ENCODE measurements at places on chromosomes 1 and 21.

- DNase-seq, result no peak
These were observed 15.3 kb upstream of the RGS8 start for GRCh38 chr1:182699393-182700350.

GRCh38 chr1:109270623-109271317 is 12.2 kb downstream of the PSRC1 start:
- DNase-seq, result no peak

GRCh38 chr1:174753131-174753530 is 246.6 kb upstream of the CACYBP start:
- no peak for DNase-seq

DNA sequence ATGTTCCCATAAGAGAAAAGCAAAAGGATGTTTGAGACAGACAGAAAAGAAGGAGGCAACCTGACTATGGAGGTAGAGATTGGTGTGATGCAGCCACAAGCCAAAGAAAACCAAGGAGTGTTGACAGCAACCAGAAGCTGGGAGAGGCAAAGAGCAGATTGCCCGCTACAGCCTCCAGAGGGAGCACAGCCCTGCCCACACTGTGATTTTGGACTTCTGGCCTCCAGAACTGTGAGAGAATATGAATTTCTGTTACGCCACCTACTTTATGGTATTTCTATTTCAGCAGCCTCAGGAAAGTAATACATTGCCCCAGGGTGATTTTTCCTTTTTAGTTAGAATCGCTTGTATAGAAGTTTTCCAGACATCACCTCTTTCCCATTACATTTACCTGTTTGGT is 28.4 kb downstream of the SLAMF6 start:
- DNase-seq, result no peak

DNA sequence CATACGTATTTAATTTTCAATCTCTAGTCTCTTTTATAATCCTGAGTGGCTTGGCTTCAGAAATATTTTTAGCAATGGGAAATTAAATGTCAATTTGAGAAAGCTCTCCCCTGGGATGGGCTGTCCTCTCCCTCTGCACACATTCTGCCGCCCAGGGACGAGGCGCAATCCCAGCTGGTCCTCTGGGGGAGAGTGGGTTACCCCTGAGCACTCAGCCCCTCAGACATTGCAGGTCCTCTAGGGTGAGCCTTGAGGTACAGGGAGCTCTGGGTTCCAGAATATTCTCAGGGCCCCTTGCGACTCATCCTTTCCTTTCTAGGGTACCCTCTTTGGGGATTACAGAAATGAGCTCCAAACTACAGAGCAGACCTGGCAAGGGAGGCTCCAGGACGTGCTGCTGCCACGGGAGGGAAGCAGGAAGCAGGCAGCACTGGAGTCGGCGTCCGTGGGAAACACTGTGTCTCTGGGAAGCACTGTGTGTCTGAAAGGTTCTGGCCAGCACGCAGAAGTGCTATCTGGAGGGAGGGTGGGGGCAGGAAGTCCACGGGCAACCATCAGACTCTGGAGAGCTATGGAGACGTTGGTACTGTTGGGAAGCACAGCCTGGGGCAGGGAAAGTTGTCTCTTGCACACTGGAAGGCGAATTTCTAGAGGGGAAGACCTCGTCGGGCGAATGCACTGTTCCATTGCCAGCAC is 343.3 kb upstream of the VAMP3 start:
- peak; percentile 9 for DNase-seq

GRCh38 chr1:236391008-236391407 is 3.1 kb upstream of the EDARADD start:
- no peak for DNase-seq

DNA sequence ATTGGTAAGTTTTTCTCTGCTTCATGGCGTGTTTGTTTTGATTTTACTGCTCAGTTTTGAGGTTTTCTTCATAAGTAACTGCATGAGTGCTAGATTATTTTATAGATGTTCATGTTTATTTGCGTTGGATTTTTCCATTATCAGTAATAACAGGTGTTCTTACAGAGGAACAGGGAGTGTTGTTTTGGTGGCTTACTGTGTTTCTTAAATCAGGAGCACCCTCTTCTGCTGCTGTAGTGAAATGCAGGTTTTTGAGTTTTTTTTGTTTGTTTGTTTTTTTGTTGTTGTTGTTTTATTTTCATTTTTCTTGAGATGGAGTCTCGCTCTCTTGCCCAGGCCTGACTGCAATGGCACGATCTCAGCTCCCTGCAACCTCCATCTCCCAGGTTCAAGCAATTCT is 32.6 kb downstream of the CTBS start:
- DNase-seq, result no peak

DNA sequence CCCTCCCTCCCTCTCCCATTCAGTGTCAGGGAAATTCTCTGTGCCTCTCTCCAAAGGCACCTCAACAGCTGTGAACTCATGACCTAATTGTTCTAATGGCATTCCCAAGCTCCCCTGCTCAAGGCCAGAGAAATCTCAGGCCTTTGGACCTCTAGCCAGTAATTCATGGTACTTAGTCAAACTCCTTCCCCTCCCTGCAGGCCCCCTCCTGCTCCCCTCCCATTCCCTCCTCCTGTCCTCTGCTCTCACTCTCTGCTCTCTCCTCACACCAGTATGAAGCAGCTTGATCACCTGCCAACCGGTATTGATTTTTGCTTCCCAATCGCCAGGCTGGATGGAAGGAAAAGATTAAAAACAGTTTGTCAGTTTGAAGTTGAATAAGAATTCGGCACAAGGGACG is 370.5 kb upstream of the PBX1 start:
- no peak for DNase-seq

DNA sequence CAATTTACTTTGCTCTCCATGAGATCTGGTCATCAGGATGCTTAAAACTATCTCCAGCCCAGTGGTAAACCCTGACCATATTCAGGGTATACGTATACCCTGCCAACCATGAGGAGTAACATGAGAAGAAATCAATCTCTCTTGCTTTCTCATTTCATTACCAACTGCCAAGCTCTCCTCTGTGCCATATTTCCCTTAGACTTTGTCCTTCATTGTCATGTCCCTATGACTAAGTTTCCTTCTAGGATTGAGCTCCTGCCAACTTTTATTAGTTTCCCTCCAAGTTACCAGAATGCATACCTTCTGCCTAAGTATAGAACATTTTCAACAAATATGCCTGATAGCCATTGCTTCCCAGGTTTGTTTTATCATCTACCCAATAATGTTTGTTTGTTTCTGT is 1113.9 kb upstream of the B3GALT2 start:
- DNase-seq, result no peak

DNA sequence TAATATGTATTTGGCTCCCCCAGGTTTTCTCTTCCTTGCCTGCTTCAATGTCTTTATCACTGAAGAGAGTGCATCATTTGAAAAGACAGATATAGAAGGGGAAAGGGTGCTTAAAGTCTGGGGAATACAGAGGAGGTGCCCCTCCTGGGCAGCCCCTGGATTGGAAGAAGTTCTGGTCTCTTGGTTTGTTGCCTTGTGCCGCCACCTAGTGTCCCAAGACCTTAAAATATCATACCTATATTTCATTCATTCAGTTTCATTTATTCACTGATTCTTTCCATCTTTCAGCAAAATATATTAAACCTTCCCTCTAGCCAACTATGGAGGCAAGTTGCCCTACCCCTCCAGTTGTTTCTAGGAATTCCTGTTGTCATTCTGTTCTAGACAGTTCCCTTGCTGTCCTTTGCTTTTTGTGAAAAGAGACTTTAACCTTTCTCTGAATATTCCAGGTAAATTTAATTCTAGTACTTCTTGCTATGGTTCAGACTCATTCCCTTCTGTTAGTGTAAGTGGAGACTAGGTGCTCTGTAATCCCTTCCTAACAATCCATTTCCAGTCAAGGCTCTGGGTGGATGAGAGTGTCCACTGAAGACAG is 56.1 kb downstream of the MEF2D start:
- DNase-seq, result peak; percentile 24

GRCh38 chr1:65889441-65889840 is 96.7 kb downstream of the PDE4B start:
- no peak for DNase-seq

GRCh38 chr1:6459850-6460265 is 6.1 kb downstream of the TNFRSF25 start:
- no peak for DNase-seq

DNA sequence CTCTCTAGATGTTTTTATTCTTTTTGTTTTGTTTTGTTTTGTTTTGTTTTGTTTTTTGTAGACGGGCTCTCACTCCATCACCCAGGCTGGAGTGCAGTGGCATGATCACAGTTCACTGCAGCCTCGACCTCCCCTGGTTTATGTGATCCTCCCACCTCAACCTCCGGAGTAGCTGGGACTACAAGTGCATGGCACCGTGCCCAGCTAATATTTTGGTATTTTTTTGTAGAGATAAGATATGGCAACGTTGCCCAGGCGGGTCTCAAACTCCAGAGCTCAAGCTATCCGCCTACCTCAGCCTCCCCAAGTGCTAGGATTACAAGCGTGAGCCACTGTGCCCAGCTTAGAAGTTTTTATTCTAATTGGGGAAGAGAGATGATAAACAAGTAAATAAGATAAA is 13.3 kb upstream of the TP53BP2 start:
- DNase-seq, result no peak

- DNase-seq, result no peak
These were observed 152.8 kb downstream of the FOXD2 start for GRCh38 chr1:47590523-47591225.

DNA sequence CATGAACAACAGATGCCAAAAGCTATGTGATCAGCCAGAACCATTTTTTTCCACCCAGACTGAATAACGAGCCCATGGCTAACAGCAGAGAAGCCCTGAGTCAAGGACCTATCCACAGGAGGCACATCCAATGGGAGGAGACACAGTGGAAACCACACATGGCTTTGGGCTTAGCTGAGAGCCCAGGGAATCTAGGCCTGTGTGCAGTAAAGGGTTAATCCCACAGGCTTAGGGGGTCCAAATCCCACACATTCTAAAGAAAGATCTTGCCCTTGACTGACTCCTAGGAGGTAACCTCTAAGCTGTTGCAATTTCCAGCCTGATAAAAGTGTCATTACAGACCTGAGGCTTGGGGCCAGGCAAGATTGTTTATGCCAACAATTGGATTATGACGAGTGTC is 194.5 kb downstream of the DSCAM start:
- DNase-seq, result no peak

DNA sequence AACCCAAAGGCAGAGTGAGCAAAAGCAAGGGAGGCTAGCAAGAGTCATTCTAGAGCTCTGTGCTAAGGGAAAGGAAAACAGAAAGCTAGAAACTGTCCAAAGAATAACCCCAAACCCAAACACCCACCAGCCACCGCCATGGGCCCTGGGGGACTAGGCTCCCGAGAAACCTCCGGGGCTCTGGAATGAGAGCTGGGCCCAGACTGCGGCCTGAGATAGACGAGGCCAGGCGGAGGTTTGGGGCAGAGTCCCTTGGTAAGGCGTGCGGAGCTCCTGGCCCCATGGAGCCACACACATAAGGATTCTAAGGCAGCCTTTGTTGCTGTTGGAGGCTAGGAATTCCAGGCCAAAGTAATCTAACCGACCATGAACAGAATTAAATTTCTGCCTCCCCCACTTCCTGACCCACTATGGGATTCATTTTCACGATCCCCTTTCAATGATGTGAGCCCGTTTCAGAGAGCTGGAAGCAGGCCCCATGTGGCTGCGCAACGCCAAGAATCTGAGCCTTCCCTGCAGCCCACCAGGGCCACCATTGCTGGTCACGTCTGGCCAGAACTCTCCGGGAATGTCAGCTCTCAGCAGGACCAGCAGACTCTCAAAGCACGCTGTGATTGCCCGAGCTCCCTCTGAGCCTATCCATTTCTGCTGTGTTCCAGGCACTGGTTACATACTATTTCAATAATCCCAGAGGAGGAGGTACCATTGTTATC is 145.0 kb downstream of the TRABD2B start:
- no peak for DNase-seq

DNA sequence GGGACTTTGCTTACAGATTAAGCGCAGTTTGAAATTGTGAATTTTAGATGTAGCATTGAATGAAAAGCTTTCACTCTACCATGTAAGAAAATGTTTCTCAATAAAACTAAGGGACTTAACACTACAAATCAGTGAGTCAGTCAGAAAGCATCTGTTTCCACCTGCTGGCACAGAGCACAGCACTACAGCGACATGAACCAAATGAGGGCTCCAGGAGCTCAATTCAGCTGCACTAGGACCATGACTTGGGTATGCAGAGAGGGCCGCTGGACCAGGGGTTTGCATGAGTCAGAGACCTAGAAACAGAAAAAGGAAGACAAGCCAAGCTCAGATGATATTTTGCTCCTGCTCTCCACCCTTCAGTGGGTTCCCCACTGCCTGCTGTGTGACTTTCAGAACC is 5.2 kb downstream of the SUSD4 start:
- DNase-seq, result no peak

DNA sequence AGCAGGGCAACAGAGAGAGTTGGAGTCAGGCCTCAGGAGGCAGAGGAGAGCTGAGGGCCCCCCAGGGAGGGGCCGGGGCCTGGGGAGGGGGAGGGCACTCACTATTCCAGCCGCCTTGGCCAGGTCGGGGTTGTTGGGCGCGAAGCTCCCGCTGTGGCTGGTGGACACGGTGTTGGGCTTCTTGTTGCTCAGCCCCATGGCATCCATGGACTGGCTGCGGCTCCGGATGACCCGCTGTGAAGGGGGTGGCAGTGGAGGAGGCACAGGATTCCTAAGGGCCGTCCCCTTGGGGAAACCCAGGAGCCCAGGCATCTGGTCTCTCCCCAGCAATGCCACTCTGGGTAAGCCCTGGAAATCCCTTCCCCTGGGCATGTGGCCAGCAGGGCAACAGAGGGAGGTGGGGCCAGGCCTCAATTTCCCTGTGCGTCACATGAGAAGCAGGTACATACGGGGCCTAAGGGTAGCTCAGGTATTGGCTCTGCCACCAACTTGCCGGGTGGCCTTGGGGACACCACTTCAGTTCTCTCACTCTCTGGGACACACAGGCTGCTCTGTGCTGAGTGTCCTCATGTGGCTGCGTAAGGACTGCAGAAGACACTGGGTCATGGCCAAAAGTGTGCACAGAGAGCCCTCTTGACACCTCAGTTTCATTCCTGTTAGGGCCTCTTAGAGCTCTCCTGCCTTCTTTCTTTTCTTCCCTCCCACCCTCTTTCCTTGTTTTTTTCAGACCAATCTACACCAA is 63.0 kb downstream of the RAP1GAP start:
- DNase-seq, result no peak

- peak; percentile 25 for DNase-seq
These were observed 497.4 kb downstream of the DISC1 start for GRCh38 chr1:232123775-232124659.

DNA sequence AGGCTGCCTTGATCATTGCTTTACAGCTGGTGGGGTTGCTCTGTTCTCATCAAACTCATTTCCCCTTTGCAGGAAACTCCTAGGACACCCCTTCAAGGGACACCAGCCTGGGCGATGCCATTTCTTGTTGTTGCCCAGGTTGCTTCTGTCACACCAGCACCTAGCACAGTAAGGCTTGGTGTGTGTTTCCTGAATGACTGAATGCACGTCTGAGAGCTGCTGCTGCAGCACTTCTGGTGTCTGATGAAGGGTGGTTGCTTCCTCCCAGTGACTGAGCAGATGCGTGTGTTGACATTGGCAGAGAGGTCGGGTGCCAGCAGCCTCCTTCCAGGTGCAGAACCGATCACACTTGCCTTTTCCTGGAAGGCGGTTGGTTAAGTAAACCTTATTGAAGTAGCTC is 477.4 kb downstream of the CAMTA1 start:
- DNase-seq, result no peak

Data from brain microvascular endothelial cell (primary cell).